ENCODE measurements at places on chromosomes 5 and 9.

DNA sequence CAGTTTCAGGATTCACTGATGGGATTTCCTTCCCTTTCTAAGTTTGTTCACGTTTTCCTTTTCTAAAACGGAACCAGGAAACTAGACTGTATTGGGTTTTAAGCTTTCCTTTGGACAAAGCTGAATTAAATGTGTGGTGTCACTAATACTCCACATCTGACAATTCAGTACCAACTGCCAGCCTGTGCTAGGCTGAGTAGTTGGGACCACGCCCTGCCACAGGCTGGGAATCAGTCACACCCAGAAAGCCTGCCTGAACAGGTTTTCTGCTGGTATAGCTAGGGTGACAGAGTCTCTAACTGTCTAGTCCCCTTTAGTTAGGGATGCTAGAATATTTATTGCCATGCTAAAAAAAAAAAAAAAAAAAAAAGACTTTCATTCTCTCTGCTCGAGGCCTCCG lies 15.6 kb downstream of the SPACA9 start:
- DNase-seq: no peak

DNA sequence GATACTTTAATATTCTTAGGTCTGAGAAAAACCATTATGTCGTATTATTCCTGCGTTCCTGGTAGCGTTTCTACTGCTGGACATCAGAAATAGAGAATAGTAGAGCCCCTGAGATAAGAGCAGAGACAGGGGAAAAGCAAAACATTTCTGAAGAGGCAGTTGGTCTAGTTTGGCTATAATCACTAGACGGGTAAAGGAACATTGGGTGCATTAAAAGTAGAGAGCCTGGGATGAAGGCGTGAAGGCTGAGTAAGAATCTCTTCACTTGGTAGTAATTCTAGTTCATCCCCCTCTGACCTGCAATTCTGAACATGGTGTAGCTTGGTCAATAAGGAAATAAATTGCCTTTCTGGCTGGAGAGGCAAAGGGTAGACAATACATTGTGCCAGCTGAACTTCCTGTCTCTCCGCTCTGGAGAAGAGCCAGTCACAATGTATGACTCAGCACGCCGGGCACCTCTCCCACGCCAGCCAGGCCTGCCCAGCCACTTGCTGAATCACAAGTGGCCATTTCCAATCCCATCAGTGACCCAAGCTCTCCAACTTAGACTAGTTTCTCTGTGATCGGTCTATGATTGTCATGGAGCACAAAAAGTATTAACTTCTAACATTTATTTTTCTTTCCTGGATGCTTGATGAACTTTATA lies 75.4 kb downstream of the STK32A start:
- DNase-seq: no peak

DNA sequence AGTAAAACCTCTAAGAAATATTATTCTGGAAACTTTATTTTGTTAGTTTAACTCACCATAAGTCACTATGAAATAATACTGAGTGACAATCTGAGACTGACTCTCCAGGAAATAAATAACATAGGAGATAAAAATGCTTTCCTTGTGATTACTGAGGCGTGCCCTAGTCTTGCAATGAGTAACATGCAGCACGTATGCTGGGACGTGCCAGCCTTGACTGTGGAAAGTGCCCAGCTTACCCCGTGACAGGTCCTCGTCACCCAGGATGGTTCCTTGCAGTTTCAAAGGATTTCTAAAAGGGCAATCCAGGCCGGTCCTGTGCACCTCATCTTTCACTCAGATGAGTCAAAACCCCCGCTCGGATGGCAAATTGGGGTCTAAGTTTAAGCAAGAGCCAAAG lies 720.8 kb upstream of the ADAMTS16 start:
- no peak for DNase-seq

- DNase-seq: no peak
Observed at GRCh38 chr5:12357626-12358025, 453.4 kb upstream of the CTNND2 start.

GRCh38 chr5:96474073-96474472 lies 41.0 kb upstream of the PCSK1 start:
- DNase-seq: no peak

GRCh38 chr9:29657821-29658220 lies 2084.5 kb upstream of the C9orf72 start:
- DNase-seq: no peak

GRCh38 chr5:775961-776861 lies 8.3 kb downstream of the ZDHHC11B start:
- no peak for DNase-seq

Measured in activated naive CD4-positive, alpha-beta T cell treated with anti-CD3 and anti-CD28 coated beads, Interleukin-2, amount 50 U/mL, for 72 hours (primary cell).